ENCODE measurements at places on chromosomes 4 and X.

DNA sequence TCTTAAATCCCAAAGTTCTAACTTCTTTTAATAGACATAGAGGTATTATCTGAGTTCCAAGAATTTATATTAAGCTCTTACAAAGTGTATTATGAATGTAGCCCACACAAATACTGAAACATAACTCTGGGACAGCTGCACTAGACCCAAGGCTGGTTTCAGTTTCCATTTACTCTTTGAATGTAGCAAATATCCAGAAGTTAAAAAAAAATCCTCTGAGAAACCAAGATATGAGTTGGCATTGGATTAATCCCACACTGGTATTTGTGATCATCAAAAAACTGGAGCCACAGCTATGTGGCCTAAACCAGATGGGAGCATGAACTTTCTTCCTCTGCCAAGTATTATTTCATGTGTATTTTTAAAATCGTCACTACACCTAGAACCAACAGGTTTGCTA lies 23.6 kb upstream of the SMPX start:
- DNase-seq, result no peak

GRCh38 chr4:140695483-140695882 lies 60.7 kb downstream of the TBC1D9 start:
- DNase-seq, result no peak

DNA sequence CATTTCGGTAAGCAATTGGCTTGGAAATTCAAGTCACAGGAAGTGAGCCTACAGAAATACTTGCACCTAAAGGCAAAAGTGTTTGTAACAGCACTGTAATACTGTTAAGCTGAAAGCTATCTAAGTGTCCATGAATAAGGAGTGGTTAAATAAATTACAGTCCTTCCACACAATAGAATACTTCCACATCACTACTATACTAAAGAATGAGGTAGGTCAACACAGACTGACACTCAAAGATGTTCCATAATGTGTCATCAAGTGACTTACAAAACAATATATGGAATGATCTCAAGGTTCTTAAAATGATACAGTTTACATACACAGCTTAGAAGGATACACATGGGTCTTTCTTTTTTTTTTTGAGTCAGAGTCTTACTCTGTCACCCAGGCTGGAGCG lies 27.0 kb downstream of the SLC10A6 start:
- no peak for DNase-seq

DNA sequence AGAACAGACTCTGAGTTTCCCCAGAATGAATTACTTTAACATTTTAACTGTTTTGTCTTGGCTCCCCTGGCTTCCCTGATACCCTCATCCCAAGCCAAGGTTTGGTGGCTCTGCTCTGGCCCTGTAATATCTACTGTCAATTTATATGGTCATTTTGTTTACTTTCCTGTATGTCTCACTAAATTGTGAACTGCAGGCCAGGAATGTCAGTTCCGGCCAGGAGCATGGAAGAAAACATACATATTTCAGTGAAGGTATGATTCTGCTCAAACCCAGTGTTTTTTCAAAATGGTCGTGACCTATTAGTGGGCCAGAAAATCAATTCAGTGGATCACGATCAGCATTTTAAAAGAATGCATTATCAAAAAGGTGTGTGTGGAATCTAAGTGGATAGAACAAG lies 1.2 kb downstream of the RPGR start:
- no peak for DNase-seq

DNA sequence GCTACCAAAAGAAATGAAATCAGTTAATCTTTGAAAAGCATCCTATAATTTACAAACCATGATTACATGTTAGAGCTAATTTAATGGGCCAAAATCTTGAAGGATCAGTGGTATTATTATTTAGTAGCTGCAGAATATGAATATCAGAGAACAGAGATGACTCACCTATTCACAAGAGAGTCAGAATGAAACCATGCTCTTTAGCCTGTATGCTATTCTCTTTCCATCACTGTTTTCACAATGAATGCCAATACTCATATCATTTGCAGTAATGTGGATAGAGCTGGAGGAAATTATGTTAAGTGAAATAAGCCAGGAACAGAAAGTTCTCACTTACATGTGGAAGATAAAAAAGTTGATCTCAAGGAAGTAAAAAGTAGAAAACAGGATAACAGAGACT lies 414.1 kb downstream of the CENPC start:
- DNase-seq, result no peak
